WERI-Rb-1 (cell line): ENCODE measurements at places on chromosomes 7 and 10.
A peak's percentile ranks its signal among the peaks of the same experiment; 100 is the strongest.

DNA sequence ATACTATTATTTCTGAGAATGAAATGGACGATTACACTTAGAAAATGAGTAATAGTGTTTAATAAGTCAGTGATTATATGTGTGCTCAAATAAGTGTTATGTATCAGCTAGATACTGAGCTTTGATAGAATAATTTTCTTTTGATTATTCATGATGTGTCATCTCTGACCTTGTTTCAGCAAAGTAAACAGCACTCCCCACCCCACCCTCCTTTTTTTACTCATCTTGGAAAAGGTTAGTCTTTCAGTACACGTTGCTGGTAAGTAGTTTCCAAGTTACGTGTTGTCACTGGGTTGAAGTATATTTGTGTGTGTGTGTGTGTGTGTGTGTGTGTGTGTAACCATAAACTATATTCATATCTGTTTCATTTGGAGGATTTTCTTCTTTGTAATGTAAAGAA, 84.1 kb downstream of the GNAI1 start:
- DNase-seq = no peak

- DNase-seq = no peak
Measured at GRCh38 chr7:45402480-45403218, 171.5 kb upstream of the ADCY1 start.

DNA sequence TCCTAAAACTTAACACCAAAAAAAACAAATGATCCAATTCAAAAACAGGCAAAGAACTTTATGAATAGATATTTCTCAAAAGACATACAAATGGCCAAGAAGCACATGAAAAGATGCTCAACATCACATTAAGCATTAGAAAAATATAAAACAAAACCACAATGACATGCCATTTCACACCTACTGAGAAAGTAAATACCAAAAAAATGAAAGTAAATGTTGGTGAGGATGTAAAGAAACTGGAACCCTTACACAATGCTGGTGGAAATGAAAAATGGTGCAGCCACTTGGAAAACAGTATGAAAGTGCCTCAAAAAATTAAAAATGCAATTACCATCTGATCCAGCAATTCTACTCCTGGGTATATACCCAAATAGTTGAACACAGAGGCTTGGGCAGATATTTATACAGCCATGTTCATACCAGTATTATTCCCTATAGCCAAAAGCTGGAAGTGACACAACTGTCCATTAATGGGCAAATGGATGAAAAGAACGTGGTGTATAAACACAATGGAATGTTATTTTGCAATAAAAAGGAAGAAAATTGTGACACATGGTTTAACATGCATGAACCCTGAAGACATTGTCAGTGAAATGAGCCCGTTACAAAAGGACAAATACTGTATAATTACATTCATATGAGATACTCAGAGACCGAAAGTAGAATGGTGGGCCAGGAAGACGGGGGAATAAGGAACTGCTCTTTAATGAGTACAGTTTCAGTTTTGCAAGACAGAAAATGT, 89.0 kb downstream of the JMJD1C start:
- no peak for DNase-seq

DNA sequence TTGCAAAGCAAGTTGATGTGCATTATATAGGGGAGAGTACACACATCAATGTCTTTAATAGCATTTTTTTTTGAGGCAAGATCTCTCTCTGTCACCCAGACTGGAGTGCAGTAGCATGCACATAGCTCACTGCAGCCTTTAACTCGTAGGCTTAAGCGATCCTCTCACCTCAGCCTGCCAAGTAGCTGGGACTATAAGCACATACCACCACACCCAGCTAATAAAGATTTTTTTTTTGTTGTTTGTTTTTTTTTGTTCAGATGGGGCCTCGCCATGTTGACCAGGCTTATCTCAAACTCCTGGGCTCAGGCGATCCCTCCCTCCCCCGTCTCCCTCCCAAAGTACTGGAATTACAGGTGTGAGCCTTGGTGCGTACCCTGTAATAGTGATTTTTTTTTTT, 1.5 kb downstream of the UMAD1 start:
- no peak for DNase-seq

- peak; percentile 72 for DNase-seq
Measured at GRCh38 chr10:13347500-13348156, 465 bp downstream of the SEPHS1 start.

- DNase-seq = no peak
Measured at GRCh38 chr7:157797361-157797760, 460.6 kb downstream of the DNAJB6 start.

GRCh38 chr7:98022531-98022930, 32.5 kb upstream of the OCM2 start:
- DNase-seq = no peak

DNA sequence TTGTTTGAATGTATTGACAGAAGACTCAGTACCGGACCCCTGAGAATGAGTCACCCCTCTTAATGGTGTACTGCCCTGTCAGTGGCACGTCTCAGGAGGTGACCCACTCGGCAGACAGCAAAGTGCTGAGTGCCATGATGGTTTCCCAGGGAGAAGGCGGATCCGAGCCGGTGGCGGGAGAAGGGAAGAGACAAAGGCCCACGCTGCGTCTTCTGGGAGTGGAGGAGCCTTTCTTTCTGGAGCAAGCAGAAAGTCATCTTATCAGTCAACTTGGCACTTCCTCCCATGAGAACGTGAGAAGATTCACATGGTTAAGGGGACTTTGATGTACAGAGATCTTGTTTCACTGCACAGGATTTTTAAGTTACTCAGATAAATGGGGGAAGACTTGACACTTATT, 14.6 kb upstream of the PPP2R2D start:
- DNase-seq = no peak

- no peak for DNase-seq
Measured at GRCh38 chr7:2496375-2496774, 20.2 kb upstream of the GRIFIN start.

- no peak for DNase-seq
Measured at GRCh38 chr10:13335881-13336280, 12.2 kb downstream of the SEPHS1 start.
